ENCODE measurements at places on chromosomes 5 and 9.

DNA sequence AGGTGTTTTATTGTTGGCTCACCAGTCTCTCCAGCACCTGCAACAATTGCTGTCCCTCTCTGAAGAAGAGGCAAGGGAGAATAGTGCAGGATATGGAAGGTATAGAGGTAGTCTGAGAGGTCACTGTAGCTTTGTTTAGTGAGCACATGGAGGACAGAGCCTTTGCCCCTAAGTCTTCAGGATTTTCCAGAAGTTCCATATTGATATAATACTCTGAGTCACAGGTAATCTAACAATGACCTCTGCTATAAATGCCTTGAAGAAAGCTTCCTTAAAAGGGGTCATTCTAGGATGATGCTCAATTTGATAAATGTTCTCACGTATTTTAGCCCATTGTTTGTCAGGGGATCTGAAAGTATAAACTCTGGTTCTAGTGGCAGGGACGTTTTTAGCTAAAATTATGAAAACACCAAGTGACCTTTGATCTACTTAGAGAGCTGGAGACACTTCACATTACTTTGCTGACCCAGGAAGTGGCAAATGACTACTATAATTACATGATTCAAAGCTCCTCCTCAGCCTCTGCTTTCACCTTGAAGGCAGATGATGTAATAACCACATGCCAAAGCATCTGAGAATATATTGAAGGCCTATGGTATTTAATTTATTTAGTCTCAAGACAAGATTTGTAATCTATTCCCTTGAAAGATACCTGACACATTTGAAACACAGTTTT is 366.9 kb upstream of the NUDT12 start:
- DNase-seq = no peak

GRCh38 chr9:120900824-120901223 is 23.8 kb upstream of the PHF19 start:
- no peak for DNase-seq

GRCh38 chr5:139849942-139850341 is 54.3 kb downstream of the PSD2 start:
- DNase-seq = no peak

GRCh38 chr9:112726428-112726827 is 8.5 kb upstream of the INIP start:
- no peak for DNase-seq

Data from hematopoietic multipotent progenitor cell treated with erythropoietin and hydrocortisone succinate and interleukin-3 and kit ligand, for 4 days (in vitro differentiated cells).